ENCODE measurements at places on chromosomes 7 and 10.

DNA sequence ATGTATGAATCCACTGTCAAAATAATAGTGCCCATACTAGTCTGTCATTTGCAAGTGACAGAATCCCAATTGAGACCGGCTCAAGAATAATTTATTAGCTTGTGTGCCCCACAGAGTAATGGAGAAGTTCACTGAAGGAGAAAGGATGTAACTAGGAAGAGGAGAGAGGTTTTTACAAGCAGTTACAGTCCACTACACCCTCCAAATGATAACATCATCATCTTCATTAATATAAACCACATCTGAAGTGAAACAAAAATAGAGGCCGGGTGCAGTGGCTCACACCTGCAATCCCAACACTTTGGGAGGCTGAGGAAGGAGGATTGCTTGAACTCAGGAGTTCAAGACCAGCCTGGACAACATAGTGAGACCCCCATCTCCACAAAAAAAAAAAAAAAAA is 226.8 kb downstream of the SKIDA1 start:
- no peak for DNase-seq

DNA sequence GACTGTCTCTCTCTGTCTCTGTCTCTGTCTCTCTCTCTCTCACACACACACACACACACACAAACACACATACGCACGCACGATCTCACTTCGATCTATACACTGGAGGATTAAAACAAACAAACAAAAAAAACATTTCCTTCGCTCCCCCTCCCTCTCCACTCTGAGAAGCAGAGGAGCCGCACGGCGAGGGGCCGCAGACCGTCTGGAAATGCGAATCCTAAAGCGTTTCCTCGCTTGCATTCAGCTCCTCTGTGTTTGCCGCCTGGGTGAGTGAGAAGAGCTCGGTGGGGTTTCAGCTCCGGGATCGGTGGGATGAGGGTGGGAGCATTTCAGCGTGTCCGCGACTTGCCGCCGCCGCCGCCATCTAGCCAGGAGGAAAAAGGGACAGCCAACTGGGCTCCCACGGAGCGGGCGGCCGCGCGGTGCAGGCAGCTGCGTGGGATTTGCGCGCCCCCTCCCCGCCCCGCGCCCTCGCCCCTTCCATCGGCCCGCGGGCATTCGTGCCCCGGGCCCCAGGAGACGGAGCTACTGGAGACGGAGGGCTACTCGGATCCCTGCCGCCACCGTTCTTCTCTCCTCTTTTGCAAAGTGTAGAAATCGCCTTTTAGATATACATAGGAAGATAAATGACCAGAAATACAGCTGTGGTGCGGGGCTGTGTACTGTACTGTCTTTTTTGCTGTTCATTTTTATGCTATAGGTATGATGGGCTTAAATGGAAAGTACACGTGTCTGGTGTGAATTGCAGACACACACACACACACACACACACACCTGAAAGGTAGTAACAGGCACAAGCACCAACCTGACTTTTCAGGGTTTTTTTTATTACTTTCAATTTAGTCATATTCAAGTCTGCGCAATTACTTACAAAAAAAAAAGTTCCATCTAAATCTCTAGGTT is 581 bp downstream of the PTPRZ1 start:
- no peak for DNase-seq

GRCh38 chr10:132965411-132966057 is 23.2 kb upstream of the CFAP46 start:
- no peak for DNase-seq

GRCh38 chr10:128018691-128019090 is 107.5 kb downstream of the MKI67 start:
- DNase-seq = no peak

GRCh38 chr10:17454161-17455014 is at the start of gene ST8SIA6:
TSS of gene ST8SIA6 (minus strand) at chr10:17454595. CDS start at chr10:17454255, 340 bp downstream.
- peak; percentile 22 for DNase-seq

- DNase-seq = no peak
These were observed 535 bp upstream of the TMEM72 start for GRCh38 chr10:44910602-44911001.

DNA sequence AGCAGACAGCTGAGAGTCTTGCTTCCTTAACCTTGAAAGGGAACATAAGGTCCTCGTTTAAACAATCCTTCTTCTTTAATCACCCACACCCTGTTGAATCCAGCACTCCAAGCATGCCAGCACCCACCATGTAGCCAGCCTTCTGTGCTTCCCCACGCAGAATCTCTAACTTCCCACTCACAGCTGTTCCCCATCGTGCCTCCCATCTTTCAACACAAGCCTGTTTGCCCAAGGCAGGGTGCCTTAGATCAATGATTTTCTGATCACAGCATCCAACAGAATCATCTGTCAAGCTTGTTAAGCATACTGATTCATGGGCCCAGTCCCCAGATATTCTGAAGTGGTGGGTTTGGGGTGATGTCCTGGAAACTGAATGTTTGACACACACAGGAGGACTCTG is 530.8 kb downstream of the SH2D4B start:
- no peak for DNase-seq

DNA sequence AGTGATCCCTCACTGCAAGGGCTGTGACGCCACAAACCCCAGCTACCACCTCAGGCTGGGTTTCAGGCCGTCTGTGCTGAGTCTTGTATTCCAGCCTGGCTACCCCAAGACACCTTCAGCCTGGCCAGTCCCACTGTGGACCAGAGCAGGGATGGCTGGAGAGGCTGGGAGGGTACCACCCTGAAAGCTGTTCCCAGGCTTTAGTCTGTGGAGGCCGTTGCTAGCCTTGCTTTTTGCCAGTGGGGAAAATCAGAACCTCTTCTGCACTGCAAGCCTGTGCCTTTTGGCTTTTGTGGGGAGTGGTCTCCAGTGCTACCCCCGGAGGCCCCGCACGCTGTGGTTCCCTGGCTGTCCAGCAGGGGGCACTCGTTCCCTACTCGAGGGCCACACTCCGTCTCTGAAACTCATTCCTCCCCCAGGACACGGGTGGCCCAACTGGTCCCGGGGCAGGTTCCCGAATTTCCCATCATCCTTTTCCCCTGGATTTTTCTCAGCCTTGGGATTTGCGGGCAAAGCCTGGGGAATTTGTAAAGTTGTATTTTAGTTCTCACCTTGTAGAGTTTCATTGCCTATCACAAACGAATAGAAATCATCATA is 128.4 kb upstream of the BTBD16 start:
- no peak for DNase-seq

DNA sequence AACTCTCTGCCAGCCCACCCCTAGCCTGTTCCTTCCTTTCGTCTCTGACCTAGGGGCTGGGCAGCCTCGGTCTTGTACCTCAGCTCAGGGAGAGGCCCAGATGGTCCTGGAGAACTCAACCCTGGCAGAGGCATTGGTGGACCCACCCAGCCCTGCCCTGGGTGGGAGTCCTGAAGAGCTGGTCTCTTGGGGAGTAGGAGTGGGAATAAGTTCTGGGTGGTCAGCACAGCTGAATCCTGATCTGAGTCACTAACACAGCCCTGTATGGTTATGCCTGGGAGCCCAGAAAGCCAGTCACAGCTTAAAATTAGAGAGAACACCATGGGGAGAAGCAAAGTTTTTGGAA is 84.0 kb downstream of the SORBS1 start:
- DNase-seq = no peak

DNA sequence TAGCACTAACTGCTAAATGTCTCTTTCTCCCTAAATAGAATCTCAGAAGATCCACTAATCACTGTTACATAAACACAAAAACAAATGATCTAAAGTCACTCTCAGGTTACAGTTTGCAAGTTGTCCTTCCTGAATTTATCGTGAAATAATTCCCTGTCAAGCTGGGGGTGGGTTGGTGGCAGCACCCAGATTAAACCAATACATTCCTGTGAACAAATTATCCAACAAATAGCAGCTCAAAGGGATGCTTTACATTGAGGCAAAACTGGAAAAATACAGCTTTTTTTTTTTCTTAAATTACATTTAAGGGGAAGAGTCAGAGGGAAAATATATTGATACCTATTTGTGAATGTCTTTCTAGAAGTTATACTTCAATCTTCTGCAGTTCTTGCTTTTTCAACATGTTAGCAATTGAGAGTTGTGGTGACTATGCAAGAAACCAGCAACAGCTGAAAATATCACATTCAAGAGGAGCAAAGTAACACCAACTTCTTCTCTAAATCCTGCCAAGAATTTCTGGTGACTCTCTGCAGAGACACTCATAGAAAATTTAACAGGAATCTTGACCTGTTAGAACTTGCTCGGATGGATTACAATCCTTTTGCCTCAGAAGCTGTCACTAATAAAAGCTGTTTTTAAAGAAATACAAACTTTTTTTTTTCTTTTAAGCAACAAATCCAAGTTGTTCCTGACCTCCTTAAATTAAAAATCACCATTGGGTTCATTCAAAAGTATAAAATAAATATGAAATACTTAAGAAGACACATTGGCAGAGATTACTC is 18.9 kb downstream of the LMOD2 start:
- DNase-seq = no peak

DNA sequence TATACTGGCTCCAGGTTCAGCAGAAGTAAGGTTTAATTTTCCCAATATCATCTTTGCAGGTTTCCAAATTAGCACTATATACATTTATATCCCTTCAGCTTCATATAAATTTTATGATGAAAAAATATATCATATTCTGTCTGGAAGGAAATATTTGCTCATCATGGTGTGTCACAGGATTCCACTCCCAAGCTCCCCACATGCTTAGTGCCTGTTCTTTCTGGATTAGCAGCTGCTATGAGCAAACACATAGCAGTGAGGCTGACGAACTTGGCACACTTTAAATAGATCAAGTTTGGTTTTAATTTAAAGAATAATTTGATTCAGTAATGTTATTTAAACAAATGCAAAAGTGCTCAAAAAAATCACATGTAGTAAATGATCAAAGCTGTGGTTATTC is 251.9 kb downstream of the AGMO start:
- DNase-seq = no peak

GRCh38 chr10:34495938-34496337 is 319.2 kb downstream of the PARD3 start:
- DNase-seq = no peak

GRCh38 chr7:45021604-45022296 is 21.7 kb downstream of the CCM2 start:
- DNase-seq = no peak

DNA sequence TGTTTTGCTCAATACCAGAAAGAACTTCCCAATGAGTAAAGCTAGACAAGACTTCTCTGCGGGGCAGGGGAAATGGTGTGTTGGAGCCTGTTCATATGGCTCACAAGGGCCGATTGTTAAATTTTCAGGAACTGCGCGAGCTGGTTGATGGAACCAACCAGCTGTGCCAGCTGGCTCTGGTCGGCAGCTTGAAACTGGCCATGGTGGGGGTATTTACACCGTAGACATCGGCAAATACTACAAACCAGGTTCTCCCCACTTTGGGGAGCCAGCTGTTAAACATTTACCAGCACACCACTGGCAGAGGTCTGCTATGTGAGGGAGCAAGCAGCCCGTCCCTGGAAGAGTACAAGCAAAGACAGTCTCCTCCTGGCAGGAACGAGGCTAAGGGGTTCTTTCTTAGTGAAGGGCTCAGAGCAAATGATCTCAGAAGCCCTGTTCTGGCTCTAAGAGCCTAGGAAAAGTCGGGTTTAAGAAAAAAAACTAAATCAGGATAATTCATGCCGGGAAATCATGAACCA is 8.8 kb upstream of the ZMIZ1 start:
- no peak for DNase-seq

- no peak for DNase-seq
These were observed 169.6 kb upstream of the KLF6 start for GRCh38 chr10:3954615-3955014.

GRCh38 chr7:75900617-75901315 is 14.2 kb upstream of the POR start:
- DNase-seq = no peak

DNA sequence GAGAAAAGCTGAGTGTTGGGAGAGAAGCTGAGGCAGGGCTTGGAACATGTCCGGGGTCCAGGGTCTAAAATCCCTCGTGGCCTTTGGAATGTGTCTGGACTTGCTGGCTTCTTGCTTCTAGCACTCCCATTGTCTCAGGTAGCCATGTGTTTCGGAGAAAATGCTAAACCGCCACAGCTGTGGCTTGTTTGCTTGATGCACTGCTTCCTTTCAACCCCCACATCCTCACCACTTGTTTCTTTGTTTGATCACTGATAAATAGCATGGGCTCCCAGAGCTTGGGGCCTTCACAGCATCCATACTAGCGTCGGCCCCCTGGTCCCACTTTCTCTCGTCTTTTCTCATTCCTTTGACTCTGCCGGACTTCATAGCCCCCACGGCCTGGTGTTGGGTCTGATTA is 102.7 kb downstream of the ANKRD26 start:
- no peak for DNase-seq

DNA sequence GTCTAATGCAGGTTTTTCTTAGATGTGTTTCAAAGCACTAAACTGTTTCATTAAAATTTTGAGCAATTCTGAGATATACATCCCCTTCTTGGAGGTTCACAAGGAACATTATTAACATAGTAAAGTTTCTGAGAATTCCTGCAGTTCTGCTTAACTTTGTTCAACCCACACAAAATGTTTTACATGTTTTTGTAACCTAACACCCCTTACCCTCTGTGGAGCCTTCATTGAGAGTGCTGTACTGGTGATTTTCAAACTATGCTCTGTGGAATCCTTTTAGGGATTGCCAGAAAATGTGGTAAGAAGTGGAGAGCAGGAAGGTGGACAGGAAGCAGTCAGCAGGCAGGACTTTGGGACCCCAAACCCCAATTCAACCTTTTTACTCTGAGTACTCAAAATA is 53.6 kb upstream of the ABCB5 start:
- DNase-seq = no peak

GRCh38 chr10:114167985-114168384 is 6.0 kb downstream of the CCDC186 start:
- no peak for DNase-seq

- no peak for DNase-seq
These were observed 818.3 kb upstream of the POT1 start for GRCh38 chr7:125747966-125748365.

- no peak for DNase-seq
These were observed 37.7 kb downstream of the PRKG1 start for GRCh38 chr10:51112013-51112412.

- no peak for DNase-seq
These were observed 80.1 kb downstream of the SH2D4B start for GRCh38 chr10:80617807-80618206.

- DNase-seq = no peak
These were observed 23.1 kb downstream of the SHH start for GRCh38 chr7:155789001-155789725.

- no peak for DNase-seq
These were observed 48.9 kb upstream of the DUSP5 start for GRCh38 chr10:110448682-110449418.

DNA sequence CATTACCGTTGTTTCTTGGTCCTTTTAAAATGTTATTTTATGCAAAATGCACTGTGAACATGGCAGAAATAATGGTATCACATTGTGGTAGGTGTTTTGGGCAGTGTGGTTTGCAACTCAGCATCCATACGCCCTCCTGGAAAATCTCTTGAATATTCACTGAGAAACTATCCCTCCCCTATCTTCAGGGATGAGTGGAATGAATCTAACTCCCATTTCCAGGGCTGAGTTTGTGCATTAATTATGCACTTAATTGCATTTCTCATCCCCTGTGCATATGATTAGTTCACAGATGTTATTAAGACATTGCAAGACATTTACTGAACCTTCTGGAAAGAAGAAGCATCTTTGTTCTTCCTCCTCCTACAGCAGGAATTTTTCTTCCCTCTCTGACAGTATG is 36.5 kb downstream of the CFAP43 start:
- no peak for DNase-seq

All from T-helper 9 cell (primary cell).